HT-29 (cell line): ENCODE measurements at places on chromosomes 13 and 19. TPM values are rescaled to one million over a fixed set of nuclear protein-coding genes. Genes with fewer than 3 reads are reported as not detected.

The ICAM1 gene
- total RNA-seq = 4.6 and 4.8 TPM in 2 replicates

The LRRC63 gene
- not detected in 2 replicates for total RNA-seq

The PROZ gene
- not detected in 2 replicates for total RNA-seq

The TEX26 gene
- not detected in 2 replicates for total RNA-seq

The CILP2 gene
- 0.31 TPM in 1 of 2 replicates, not detected in the other for total RNA-seq

The PABPC3 gene
- total RNA-seq = 0.05 and 0.18 TPM in 2 replicates

The ZNF85 gene
- total RNA-seq = 0.08 TPM in 1 of 2 replicates, not detected in the other

The PODNL1 gene
- 0.34 and 1.1 TPM in 2 replicates for total RNA-seq

The ZNF534 gene
- not detected in 2 replicates for total RNA-seq

The ZNF415 gene
- not detected in 2 replicates for total RNA-seq

The TRPM4 gene
- 28.7 and 33.7 TPM in 2 replicates for total RNA-seq

The ZNF468 gene
- 30.4 and 31.0 TPM in 2 replicates for total RNA-seq

The CHST8 gene
- not detected in 2 replicates for total RNA-seq

The MCEMP1 gene
- total RNA-seq = not detected in 2 replicates

The TMEM59L gene
- total RNA-seq = 0.10 TPM in 1 of 2 replicates, not detected in the other

The ERICH4 gene
- not detected in 2 replicates for total RNA-seq

The RDH8 gene
- not detected in 2 replicates for total RNA-seq

The MEIOSIN gene
- not detected in 2 replicates for total RNA-seq

The DGKH gene
- 22.3 and 25.1 TPM in 2 replicates for total RNA-seq

The BLVRB gene
- total RNA-seq = 201 and 206 TPM in 2 replicates

The PRSS57 gene
- total RNA-seq = not detected in 2 replicates

The LYPD3 gene
- total RNA-seq = 0.05 and 0.78 TPM in 2 replicates

The GTF2F2 gene
- total RNA-seq = 16.8 and 18.2 TPM in 2 replicates

The GRIK5 gene
- 0.21 TPM in 1 of 2 replicates, not detected in the other for total RNA-seq

The NAPSA gene
- 0.08 and 1.2 TPM in 2 replicates for total RNA-seq

The TBXA2R gene
- total RNA-seq = not detected in 2 replicates

The KLK15 gene
- not detected in 2 replicates for total RNA-seq

The ALKBH7 gene
- 52.4 and 61.2 TPM in 2 replicates for total RNA-seq

The KMT2B gene
- 29.3 and 30.9 TPM in 2 replicates for total RNA-seq

The HPN gene
- 0.42 and 3.0 TPM in 2 replicates for total RNA-seq

The LILRA5 gene
- total RNA-seq = not detected in 2 replicates

The OR7A5 gene
- total RNA-seq = not detected in 2 replicates
